ENCODE measurements at places on chromosomes 7 and 10. TPM values are rescaled to one million over a fixed set of nuclear protein-coding genes. Genes with fewer than 3 reads are reported as not detected.

NPFFR1 gene
- not detected for total RNA-seq

GRCh38 chr10:10160821-10161312, 856.8 kb upstream of the CELF2 start:
- no peak for DNase-seq

DNA sequence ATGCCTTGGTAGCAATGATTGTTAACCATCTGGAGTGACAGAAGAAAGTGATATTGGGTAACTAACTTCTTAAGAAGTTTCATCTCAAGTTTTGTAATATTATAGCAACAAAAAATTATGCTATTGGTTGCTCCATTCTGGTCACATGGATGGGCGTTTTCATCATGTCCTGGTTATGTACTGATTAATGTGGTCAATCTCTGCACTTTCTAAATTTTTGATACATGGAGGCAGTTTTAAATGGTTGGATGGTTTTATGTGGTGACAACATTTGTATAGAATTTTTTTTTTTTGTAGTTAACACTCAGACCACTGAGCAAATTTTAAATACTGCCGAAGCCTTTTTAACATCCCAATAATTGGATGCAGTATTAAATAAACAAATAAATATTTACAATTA, 55.2 kb upstream of the CCAR1 start:
- no peak for DNase-seq

DNA sequence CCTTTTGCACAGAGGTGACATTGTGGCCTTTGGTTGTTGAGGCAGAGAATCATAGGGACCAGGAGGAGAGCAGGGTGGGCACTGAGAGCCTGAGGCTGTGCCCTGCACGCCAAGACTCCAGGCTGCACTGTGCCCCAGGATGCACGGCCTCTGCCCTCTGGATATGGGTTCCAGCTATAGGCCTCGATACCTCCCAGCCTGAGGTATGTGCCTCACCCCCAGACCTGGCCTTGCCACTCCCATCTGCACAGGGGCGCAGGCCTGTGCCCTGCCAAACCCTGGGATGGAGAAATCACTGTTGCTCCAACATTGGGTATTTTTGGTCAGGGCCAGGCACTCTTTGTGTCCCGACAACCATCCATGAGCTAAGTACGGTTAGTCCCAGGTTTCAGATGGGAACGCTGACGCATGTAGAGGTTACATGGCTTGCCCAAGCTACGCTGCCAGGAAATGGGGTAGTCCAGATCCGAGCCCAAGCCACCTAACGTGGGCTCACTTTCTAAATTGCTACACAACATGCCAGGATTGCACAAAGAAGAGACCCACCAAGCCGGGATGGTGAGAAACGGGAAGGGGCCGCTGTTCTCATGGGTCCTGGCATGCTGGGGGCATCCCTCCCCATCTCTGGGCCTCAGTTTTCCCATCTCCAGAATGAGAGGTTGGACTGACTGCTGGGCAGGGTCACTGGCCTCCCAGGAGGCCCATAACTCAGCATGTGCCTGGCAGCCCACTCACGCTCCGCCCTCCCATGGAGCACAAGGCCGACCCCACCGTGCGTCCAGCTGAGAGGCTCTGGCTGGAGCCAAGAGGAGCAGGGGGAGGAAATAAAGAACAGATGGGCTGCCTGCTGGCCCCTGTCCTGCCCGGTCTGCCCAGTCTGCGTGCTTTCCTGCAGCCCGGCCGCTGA, 44.2 kb downstream of the ZCCHC24 start:
- DNase-seq, result no peak

DNA sequence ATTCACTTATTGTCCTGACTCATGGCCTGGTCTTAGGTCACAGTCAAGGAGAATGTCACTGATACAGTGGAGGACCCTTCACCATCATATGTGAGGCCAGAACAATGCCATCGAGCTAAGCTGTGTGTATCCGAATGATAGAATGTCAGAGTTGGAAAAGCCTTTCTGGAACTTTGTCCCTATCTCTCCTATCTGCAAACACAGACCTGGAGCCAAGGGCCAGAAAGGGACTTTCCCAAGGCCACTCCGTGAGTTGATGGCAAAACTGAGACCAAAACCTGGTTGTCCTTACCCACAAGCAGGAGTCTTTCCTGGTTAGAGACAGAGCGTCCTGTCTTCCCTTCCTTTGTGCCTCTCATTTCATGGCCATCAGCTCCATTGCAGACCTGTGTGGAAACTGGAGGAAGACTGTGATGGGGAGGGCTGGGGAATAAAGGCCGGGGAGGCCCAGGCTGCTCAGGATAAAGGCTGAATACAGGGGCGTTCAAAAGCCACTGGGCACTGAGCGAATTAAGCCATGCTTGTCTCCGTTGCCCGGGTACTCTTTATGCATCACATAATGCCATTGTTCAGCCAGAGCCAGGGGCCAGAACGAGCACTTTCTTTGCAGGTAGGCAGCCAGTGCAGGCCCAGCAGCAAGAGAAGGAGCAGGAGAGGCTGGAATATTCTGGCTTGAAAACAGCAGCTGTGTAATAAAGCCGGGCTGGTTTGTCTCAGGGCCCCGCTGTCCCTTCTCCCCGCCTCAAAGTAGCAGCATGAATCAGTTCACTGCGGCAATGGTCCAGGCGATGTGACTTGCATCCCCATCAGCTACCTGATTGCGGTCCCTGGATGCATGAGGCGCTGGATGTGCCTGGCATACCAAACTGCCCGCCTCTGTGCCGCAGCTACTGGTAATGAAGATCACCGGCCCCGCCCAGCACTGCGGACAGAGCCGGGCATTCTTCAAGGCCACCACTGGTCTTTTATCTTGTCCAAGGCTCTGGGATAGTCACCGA, 143.0 kb downstream of the RPS24 start:
- no peak for DNase-seq

METTL2B gene
- 55.7 TPM for total RNA-seq

- DNase-seq, result no peak
These were observed 38.0 kb upstream of the GNA12 start for GRCh38 chr7:2882111-2882510.

DNA sequence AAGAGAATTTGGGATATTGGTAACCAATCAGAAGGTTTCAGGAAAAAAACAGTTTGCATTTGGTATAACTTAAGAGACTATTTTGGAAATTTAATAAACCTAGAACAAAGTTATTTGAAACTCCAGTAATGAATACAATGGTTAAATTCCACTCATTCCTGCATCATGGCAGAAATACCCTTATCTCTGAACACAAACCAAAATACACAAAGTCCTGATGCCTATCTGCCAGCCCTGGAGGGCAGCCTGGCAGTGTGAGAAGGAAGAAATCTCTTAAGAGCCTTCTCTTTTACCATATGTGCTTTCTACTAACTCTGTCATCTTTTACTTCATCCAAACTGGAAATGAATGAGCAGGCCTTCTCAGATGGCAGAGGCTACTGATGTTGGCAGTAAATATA, 147.1 kb upstream of the LYZL1 start:
- no peak for DNase-seq

- no peak for DNase-seq
These were observed 454.4 kb downstream of the AUTS2 start for GRCh38 chr7:70052691-70053090.

DNA sequence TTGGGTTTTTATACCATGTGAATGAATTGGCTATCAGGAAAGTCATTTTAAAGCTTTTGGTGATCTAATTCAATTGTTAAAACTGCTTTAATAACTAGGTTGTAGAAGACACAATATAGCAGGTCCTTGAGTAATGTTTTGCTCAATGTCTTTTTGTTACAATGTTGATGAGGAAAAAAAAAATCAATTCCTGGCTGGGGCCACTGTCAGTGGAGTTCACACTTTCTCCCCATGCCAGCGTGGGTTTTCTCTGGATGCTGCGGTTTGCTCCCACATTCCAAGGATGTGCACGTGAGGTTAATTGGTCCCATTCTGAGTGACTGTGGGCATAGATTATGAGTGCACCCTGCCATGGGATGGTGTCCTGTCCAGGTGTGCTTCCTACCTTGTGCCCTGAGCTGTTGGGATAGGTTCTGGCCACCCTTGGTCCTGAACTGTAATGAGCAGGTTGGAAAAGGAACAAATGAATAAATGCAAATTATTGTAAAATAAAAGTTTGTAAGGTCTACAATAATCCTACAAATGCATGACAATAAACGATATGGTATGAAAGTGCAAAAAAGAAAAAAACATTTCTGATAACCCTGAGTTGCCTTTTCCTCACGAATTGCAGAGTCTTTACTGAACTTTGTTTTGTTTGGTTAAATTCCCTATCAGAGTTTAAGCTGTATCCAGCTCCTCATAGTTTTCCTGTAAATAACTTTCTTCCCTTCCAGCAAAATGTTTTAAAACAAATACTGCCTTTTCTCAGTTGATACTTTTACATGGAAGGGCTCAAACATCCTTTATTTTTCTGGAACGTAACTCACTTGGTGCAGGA, 62.7 kb downstream of the AKR1C4 start:
- DNase-seq, result no peak
